ENCODE measurements at places on chromosomes 4 and X. TPM values are rescaled to one million over a fixed set of nuclear protein-coding genes. Genes with fewer than 3 reads are reported as not detected.

GRCh38 chr4:70844180-70844579 is 4.5 kb upstream of the GRSF1 start:
- DNase-seq, result no peak

Gene PRRG3
- total RNA-seq, result 0.20 TPM

DNA sequence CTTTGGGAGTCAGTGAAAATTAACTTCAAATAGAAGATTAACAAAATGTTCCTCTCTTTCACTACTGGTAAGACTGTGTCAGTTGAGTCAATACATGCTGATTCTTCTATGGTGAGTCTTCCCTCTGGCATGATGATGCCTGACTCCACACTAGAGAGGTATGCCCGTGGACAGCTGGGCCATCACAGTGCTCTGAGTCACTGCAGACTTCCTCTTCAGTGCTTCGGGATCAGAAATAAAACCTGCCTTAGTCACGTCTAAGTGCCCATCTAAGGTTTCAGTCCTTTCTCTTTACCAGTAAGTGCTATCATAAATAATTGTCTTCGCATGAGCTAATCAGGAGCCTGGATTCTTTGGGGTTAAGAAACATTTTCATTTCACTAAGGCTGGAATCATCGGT is 1.6 kb upstream of the ASB5 start:
- DNase-seq, result peak; percentile 65

DNA sequence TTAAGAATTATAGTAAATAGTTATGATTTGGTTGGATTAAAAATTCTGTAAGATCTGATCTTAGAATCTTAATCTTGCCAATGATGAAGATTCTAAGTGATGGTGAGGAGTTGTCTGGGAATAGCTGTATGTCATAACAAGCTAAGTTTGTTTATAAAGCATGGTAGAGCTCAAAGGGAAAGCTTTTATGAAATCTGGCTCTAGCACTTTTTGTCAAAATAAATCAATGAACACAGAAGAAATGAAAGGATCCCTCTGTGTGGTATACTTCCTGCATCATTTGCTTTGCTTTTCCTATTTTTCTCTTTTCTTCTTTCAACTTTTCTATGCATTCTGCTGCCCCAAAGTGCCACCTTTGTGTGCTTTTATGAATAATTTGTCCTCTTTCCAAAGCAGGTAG is 193.5 kb upstream of the FAT1 start:
- no peak for DNase-seq

DNA sequence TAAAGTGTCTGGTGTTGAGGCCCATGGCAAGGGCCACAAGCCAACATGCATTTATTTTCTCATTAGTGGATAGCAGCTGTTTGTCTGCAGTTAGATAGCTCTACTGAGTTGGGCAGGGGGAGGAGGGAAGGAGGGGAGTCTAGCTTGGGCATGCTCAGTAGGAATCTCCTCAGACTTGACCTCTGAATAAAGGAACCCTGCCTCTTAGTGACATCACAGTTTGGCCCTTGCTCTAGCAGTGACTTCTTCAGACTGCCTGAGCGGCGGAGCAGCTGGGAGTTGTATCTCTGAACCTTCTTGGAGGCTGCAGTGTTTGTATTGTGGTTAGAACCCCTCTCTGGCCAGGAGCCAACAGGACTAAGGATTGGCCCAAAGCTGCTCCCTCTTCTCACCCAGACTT is 57.4 kb downstream of the BCORL1 start:
- DNase-seq, result no peak

GRCh38 chr4:52555356-52555716 is 103.8 kb downstream of the USP46 start:
- DNase-seq, result no peak

Gene NSUN7
- 8.0 TPM for total RNA-seq

Gene FAM47A
- not detected for total RNA-seq

- DNase-seq, result no peak
Measured at GRCh38 chr4:36919721-36920120, 324.8 kb upstream of the NWD2 start.

Gene CSAG1
- total RNA-seq, result not detected

Gene HHIP
- 20.8 TPM for total RNA-seq

GRCh38 chrX:129932821-129933321 is 26.9 kb downstream of the UTP14A start:
- DNase-seq, result peak; percentile 22

GRCh38 chr4:178080312-178080711 is 638.1 kb upstream of the AGA start:
- DNase-seq, result no peak

DNA sequence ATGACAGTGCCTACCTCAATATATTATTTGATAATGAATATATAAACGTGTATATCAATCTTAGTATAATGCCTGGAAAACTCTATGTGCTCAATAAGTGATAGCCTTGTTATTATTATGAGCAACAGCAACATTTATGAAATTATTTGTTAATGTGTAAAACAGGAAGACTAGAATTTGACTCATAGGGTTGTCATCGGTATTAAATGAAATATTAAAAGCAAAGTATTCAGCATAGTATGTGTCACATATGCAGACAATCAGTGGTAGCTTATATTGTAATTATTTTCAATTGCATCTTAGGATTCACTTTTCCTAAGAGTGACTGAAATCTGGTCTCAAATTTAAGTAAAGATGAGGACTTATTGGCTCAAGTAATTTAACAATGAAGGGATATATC is 24.6 kb downstream of the SPANXD start:
- no peak for DNase-seq

- DNase-seq, result peak; percentile 23
Measured at GRCh38 chr4:70688795-70689231, 481 bp downstream of the UTP3 start.

Gene TLR7
- total RNA-seq, result 0.60 TPM

DNA sequence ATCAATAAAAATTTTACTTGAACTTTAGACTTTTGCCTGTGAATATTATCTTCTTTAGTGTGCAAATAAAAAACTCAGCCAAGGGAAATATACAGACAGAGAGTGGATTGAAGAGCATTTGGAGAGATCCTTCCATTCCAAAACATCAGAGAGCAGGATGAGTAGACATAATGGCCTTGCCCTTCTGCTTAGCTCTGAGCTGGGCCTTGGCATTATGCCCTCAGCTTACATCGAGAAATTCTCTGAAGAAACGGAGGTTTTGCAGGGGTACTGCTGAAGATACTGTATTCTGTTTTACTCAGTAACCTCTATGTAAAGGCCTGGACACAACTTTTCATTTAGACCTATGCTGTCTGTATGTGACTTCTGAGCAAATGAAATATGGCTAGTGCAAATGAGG is 317.4 kb downstream of the STIM2 start:
- no peak for DNase-seq

DNA sequence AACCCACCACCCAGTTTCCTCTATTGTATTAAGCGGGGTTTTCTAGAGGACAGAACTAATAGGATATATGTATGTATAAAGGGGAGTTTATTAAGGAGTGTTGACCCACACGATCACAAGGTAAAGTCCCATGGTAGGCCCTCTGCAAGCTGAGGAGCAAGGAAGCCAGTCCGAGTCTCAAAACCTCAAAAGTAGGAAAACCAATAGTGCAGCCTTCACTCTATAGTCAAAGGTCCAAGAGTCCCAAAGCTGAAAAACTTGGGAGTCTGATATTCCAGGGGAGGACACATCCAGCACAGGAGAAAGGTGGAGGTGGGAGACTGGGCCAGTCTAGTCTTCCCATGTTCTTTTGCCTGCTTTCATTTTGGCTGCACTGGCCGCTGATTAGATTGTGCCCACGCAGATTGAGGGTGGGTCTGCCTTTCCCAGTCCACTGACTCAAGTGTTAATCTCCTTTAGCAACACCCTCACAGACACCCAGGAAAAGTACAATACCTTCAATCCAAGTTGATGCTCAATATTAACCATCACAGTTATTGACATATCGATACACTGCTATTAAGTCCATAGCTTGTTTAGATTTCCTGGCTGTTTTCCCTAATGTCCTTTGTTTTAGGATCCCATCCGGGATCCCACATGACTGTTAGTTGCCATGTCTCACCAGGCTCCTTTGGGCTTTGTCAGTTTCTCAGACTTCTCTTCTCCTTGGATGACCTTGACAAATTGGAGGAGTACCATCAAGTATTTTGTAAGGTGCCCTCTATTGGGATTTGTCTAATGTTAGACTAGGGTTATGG is 12.2 kb downstream of the UCHL1 start:
- DNase-seq, result no peak

DNA sequence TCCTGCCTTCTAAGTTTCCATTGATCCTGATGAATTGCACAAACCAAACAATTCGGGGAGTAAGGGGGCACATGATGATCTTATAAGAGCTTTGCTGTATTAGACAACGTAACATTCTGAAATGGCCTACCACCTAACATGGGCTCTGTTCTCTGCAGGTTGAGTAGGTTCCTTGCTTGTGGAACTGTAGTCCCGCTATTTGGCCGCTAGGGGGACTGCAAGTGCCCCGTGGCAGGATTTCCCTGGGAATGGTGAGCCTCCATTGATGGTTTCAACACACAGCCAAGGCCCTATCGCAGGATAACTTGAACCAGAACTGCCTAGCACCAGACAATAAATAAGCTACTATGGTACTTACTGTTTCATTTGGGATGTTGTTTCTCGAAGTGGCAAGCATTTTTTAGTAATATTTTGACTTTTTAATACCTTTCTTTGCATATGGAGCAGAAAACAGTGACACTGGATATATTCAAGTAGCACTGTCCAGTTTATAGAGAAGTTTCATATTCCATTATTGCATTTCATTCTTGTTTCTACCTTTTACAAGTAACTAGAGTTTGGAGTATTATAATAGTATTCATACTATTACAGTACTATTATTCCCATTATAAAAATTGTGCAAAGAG is 11.9 kb downstream of the AR start:
- DNase-seq, result peak; percentile 19

DNA sequence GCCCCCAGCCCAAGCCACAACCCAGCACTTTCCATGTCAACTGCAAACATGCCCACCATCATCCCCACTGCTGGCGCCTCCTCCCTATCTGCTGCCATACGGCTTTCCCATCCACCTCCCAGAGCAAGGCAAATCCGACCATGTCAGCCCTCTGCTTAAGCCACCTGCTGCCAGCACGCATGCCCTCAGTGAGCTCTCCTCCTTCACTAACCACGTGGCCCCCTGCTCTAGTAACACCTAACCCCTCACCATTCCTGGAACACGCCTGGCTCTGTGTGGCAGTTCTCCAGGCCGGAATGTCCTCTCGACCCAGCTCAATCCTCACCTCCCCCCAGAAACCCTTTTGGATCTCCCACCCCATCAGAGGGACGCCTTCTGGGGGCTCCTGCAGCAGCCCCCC is 17.4 kb downstream of the BCAP31 start:
- no peak for DNase-seq

DNA sequence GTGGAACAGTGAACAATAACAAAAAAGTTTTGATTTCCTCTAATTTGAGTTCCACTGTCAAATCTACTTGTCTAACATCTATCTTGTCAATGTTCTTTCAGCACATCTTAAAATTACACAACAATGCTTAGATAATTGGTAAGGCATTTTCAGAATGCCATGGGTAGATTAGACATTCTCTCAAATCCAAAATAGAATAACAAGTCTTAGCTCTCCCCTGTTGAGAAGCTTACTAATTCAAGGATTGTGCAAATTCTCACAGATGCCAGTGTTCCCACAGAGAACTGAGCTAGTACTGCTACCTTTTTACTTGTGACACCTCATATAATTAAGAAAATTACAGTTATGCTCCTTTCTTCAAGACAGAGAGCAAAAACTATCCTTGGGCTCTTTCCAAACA is 2442.0 kb downstream of the PCDH7 start:
- DNase-seq, result no peak

GRCh38 chr4:158043971-158044618 is 128.7 kb downstream of the GASK1B start:
- no peak for DNase-seq

DNA sequence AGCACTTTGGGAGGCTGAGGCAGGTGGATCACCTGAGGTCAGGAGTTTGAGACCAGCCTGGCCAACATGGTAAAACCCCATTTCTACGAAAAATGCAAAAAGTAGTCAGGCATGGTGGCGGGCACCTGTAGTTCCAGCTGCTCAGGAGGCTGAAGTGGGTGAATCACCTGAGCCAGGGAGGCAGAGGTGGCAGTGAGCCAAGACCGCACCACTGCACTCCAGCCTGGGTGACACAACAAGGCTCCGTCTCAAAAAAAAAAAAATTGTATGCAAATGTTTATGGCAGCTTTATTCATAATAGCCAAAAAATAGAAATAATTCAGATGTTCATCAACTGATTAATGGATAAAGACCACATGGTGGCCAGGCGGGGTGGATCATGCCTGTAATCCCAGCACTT is 9.8 kb upstream of the NOCT start:
- no peak for DNase-seq

GRCh38 chrX:73126240-73126639 is 46.9 kb upstream of the PABPC1L2A start:
- DNase-seq, result peak; percentile 24

DNA sequence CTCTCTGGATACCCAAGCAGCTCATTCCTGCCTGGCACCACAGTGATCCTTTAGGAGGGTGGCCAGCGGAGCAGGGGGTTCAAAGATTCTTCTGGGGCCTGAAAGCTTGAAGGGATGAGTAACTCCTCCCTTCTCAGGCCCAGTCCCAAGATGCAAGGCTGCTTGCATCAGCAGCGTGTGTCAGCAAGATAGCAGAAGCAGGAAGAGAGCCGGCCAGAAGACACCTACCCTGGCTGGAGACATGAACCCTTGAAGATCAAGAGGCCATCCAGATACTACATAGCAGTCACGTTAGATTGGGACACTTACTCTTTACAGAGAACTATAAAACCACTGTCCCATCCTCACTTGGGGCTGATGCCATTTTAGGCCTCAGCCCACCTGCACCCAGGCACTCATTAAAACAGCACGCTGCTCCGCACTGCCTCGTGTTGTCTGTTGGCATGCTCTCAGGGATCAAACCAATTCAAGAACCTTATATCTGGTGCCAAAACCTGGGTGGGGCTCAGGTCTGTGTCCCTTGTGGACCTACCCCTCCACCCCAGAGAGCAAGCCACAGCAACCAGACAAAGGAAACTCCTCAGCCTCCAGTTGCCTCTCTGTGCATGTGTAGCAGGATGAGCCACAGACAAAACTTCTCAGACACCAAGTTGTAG is 6.5 kb downstream of the UGT2B17 start:
- DNase-seq, result no peak

DNA sequence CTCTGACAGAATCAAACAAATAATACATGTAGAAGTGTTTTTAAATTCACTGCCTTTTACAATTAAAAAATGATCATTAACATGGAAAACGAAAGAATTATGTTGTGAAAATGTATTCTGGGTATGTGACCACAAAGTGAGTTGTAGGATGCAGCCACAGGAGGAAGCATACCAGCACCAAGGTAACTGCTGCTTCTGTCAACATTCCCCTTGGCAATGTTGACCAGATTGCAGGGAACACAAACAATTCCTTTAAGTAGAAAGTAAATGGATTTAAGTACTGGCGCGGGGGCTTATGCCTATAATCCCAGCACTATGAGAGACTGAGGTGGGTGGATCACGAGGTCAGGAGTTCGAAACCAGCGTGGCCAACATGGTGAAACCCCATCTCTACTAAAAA is 1877.9 kb upstream of the PCDH7 start:
- DNase-seq, result no peak

Gene CSN2
- total RNA-seq, result not detected

Gene USP11
- 75.3 TPM for total RNA-seq

- no peak for DNase-seq
Measured at GRCh38 chrX:108557580-108557979, 117.9 kb downstream of the COL4A5 start.

All from hepatocyte (in vitro differentiated cells).